Stimulated activated CD8-positive, alpha-beta memory T cell treated with anti-CD3 and anti-CD28 coated beads, Interleukin-7, amount 100 ng/mL, for 48 hours (primary cell): ENCODE measurements at places on chromosomes 7 and 10.

DNA sequence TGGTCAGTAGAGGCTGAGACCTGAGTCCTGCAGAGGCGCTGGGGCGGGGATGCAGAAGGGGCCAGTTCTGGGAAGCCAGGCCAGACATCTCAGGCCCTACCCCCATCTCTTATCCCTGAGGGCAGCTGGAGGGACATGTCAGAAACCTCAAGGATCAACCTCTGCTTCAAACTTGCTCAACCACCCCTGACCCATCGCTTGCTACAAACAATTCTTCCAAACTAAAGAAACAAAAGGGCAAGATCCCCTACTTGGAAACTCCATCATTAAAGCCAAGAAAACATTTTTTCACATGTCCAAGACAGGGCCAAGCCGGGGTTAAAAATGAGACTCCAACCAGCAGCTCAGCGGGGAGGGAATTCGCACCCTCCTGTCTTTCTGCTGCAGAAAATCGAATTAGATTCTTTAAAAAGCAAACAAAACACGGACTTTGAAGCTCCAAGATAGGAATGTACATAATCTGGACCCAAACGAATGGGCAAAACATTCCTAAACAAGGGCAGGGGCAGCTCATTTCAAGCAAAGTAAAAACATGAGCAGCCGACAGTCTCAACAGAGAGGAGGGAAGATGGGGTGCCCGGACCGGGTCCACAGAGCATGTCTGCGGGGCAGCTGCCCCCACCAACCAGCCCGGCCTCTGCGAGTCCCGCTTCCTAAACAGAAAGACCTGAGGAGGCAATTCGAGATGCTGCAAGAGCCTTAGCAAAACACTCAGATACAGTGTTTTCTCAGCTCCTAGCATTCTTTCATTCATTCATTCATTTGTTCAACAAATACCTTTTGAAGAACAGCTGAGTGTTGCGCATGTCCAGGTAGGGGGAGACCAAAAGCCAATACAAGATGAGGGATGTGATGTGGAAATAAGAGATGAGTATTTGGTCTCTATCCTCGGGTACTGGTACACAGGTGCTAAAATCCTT is 44.8 kb downstream of the CHST15 start:
- DNase-seq, result no peak

- DNase-seq, result no peak
Measured at GRCh38 chr10:70693619-70694335, 21.5 kb downstream of the ADAMTS14 start.

GRCh38 chr10:100912013-100912604 is 654 bp upstream of the SLF2 start:
- no peak for DNase-seq

GRCh38 chr7:80159802-80160201 is 25.2 kb downstream of the GNAI1 start:
- no peak for DNase-seq

GRCh38 chr7:72080865-72081510 is 331.1 kb downstream of the CALN1 start:
- no peak for DNase-seq

DNA sequence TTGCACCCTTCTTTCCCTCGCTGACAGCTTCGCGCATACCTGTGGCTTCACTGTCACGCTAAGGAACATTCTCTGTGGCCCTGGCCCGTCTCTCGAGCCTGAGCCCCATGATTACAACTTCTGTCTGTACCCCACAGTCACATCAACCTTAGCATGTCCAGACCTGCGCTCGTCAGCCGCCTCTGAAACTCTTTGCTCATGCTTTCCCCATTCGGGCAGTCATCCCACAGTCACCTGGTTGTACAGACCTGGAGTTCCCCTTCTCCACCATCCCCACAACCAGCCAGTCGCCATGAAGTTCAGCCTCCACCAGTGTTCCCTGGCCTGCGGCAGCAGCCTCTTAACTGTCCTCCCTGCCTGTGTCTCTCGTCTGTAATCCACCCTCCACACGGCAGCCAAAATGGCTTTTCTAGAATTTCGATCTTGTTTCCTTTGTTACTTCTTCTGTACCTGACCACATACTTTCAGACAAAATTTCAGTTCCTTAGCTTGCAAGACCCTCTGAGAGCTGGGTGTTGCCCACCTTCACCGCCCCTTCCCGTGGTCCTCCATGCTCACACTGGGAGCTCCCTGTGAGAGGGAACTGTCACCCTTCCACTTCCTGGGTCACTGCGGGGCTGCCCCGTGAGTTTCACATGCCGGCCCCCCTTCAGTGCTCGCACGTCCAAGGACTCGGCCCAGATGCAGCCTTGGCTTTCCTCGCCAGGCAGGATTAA is 229.2 kb downstream of the CELF2 start:
- DNase-seq, result no peak

GRCh38 chr10:69479240-69480067 is 28.2 kb downstream of the TSPAN15 start:
- DNase-seq, result no peak

DNA sequence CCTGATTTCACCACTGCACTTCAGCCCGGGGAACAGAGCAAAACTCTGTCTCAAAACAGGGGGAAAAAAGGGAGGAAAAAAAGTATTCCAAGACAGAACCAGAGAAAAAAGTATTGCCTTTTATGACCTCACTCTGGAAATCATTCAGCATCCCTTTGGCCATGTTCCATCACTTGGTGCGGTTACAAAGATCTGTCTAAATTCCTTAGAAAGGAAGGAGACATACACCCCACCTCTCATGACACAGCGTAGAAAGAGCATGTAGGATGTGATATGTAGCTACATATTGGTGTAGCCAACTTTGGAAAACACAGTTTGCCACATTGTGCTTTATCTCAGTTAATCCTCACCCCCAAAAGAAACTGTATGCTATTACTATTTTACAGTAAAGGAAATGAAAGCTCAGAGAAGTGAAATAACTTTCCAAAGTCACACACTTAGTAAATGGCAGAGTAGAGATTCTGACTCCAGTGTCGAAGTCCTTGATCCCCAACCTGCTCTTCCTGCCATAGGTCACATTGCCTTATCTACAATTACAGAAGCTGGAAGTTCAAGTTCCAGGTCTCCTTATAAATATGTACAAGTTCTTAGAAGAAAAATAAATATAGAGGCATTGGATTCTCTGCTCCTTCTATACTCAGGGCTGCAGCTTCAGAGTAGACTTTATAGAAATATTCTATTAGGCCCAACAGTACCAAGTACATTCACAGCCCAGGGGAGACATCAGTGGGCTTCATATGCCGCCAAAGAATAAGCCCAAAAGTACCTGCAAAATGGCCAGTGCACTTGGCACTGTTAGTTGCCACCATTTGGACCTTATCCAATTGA is 91.6 kb upstream of the KMT2E start:
- no peak for DNase-seq

GRCh38 chr10:490891-491571 is 198.4 kb downstream of the DIP2C start:
- DNase-seq, result no peak

- DNase-seq, result no peak
Measured at GRCh38 chr10:11359869-11360268, 251.6 kb downstream of the USP6NL start.

GRCh38 chr7:113246738-113247137 is 128.4 kb upstream of the SMIM30 start:
- DNase-seq, result no peak

GRCh38 chr7:42233695-42234331 is 3.2 kb downstream of the GLI3 start:
- DNase-seq, result no peak

DNA sequence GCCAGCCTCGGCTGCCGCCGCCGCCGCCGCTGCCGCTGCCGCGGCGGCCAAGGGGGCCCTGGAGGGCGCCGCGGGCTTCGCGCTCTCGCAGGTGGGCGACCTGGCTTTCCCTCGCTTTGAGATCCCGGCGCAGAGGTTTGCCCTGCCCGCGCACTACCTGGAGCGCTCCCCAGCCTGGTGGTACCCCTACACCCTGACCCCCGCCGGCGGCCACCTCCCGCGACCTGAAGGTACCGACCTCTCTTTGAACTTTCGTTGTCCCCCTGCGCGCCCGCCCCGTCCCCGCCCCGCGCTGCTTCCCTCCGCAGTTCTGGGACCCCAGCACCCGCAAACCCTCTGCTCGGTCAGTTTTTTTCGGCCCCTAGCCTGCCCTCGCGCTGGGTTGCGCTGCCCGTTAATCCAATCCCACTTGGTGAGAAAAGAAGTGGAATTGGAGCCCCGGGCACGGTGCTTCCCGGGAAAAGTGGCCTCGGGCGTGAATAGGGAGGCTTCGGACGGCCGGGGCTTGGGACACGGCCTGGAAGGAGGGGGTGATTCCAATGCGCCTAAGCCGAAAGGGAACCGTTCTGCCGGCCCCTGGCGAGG is 543 bp downstream of the HMX3 start:
- no peak for DNase-seq

DNA sequence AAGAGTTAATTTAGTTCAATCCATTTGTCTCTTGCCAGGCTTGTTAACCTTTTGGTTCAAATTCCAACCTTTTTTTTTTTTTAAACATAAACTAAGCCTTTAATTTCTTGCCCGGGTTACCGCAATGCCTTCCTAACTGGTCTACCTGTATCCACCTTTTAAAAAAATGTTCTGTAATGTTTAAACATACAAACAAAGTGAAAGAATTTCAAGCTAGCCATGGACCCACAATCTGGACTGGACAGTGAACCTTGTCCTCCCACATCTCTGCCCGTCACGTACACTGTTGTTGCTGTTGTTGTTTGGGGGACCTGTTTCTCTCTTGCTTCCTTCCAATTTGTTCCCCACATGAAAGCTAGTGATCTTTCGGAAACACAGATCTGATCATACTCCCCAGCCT is 724.7 kb upstream of the AUTS2 start:
- DNase-seq, result no peak

- DNase-seq, result no peak
Measured at GRCh38 chr7:115410972-115411686, 489.2 kb downstream of the MDFIC start.

- no peak for DNase-seq
Measured at GRCh38 chr7:18315241-18315640, 180.3 kb upstream of the HDAC9 start.

- no peak for DNase-seq
Measured at GRCh38 chr7:106089647-106090046, 22.5 kb downstream of the SYPL1 start.

DNA sequence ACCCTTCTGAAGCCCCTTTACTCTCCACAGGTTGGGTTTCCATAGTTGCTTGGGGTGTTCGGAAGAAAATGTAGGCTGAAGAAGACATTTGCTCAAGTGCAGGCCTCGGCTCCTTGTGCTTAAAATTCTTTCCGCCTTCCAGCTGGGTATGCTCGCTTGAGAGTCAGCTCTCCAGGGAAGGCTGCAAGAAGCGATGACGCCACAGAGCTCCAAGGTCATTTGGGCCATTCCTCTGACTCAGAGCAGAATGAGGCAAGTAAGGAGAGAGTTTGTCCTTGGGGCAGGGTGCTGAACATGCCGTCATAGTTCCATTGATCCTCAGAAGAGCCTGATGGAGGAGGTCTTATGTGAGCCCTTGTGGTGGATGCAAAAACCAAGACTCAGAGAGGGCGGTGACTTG is 27.4 kb upstream of the HSPA12A start:
- DNase-seq, result no peak

DNA sequence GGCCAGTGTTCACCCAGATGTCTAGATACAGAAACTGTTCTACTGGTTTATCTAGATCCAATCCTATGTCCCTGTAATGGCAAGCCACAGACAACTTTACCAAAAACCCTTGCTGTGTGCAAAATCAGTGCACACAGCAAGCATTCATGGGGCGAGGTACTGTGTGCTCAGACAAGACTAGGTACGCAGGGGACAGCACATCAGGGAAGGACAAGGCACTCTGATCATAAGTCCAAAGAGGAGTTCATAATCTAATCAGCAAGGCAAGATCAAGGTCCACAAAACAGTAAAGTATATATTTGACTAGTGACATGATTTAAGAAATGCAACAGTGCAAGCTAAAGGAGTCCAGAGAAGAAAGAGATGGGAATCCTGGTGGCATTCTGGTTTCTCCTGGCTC is 25.9 kb downstream of the KCNMA1 start:
- no peak for DNase-seq

GRCh38 chr7:75048435-75049379 is 24.9 kb downstream of the RCC1L start:
- no peak for DNase-seq

DNA sequence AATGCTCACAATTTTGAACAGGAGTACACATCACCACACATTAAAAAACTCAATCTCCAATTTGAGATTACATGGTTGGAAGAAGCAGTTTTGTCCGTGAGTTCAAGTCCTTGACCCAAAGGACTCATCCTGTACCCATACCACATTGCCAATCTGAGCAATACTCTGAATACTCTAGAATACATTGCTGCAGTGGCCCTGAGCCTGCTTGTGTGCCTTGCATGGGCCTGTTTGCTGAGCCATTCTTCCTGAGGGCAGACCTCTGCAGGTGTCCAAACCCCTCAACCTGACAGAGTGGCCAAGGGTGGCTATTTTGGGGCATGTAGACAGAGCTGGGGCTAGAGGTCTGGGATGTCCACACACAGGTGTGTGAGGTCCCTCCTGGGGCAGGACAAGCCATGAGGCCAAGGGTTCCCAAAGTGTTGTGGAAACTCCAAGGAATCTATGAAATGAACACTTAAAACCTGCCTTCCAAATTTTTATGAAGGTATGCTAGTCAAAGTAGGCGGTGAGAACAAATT is 15.5 kb downstream of the AGMO start:
- no peak for DNase-seq

DNA sequence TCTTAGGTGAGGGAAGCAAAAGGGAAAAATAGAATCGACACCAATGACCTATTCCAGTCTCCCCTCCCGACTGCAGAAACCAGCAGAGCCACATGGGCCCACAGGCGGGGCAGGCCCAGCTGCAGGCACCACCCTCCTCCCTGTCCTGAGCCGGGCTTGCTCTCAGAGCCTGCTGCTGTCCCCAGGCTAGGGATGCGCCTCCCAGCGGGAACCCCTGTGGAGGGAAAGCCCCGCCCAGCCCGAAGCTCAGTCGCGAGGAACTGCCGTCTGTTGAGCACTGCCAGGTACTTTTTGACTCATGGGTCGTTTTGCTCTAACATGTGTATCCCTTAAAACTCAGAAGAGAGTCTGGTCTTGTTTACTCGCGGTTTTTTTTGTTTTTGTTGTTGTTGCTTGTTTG is 124.5 kb upstream of the RET start:
- no peak for DNase-seq

- no peak for DNase-seq
Measured at GRCh38 chr10:71962901-71963300, 1.3 kb upstream of the CHST3 start.

GRCh38 chr7:104878577-104878976 is 135.4 kb upstream of the KMT2E start:
- no peak for DNase-seq

- DNase-seq, result no peak
Measured at GRCh38 chr10:123141791-123142700, 5.9 kb upstream of the HMX2 start.

- DNase-seq, result no peak
Measured at GRCh38 chr7:83778073-83778443, 129.1 kb upstream of the SEMA3E start.

- no peak for DNase-seq
Measured at GRCh38 chr7:154584352-154585252, 418.3 kb downstream of the PAXIP1 start.

GRCh38 chr10:26790221-26790995 is 70.3 kb downstream of the ABI1 start:
- no peak for DNase-seq

- no peak for DNase-seq
Measured at GRCh38 chr10:98195120-98195519, 60.7 kb downstream of the R3HCC1L start.

GRCh38 chr7:126493801-126494200 is 758.9 kb downstream of the GRM8 start:
- no peak for DNase-seq

GRCh38 chr10:10734356-10735064 is 283.2 kb upstream of the CELF2 start:
- no peak for DNase-seq

- DNase-seq, result no peak
Measured at GRCh38 chr7:36598054-36598674, 126.1 kb downstream of the AOAH start.
